ENCODE measurements at places on chromosomes 1 and 21.

- no peak for DNase-seq
Observed at GRCh38 chr1:22245726-22246125, 102.8 kb upstream of the WNT4 start.

GRCh38 chr1:64019818-64020217 is 183.6 kb upstream of the UBE2U start:
- DNase-seq, result no peak

DNA sequence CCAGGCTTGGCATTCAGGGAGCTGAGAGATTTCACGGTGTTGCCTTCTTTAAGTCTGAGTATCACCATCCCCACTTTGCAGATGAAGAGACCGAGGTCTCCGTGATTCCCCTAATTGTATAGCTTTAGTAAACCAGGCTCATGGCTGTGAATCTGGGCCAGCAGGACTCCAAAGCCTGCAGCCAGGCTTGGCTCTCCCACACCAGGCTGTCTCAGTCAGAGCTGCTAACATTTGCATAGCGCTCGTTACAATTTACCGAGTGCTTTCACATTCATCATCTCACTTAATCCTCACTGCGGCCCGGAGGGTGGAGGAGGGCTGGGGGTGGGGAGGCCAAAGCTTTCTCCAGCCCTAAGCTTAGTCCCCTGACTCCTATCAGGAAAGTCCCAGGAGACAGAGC is 11.7 kb downstream of the C1orf94 start:
- DNase-seq, result no peak

DNA sequence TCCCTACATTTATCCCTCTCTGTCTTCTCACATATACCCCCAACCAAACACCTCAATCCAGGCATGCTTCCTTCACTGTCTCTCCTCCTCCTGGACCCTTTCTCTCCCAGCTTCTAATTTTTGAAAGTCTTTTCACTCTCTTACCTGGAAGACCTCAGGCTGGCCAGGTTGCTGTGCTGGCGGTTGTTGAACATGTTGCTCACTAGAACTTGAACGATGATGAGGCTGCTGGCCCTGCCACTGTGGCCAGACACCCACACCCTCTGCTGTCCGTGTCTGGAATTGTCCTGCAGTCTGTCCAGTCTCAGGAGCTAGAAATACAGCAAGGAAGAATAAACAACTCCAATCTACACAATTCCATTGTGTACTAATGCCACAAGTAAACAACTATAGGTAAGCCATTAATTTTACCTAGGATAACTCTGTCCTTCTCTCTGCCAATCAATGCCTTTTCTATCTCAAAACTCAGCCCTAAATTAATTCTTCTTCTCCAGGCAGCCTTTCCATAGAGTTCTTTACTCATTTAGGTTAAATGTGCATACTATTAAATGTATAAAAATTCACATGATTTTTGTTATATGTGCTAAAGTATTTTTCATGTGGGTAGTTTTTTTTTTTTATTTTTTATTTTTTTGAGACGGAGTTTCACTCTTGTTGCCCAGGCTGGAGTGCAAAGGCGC is 5.1 kb upstream of the CTSK start:
- peak; percentile 16 for DNase-seq

- no peak for DNase-seq
Observed at GRCh38 chr1:52435650-52436049, 31.2 kb downstream of the PRPF38A start.

DNA sequence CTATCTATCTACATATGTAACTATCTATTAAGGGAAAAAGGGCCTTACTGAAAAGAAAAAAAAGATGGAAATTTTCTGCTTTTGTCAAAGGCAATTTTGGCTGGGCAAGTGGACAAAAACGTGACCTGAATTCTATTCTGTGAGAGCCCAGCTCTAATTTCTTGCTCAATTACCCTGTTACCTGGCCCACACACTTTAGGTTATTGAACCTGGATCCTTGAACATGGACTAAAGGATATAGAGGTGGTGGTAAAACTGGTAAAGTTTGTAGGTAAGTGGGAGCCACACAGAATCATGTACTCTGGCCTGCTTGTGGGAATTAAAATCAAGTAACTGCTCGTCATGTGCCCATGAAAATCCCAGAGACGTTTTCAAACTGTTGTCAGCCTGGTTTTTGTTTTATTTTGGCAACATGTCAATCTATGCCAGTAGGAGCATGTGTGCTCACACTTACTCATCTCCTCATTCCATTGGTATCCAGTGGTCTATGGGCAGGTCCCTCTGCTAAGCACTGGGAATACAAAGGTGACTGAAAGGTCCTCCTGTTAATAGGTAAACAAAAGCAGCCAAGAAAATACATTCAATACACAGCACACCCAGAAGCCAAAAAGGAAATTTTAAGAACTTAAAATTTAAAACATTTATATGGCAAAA is 113.7 kb upstream of the WARS2 start:
- no peak for DNase-seq

GRCh38 chr1:8871965-8872399 is 6.5 kb downstream of the ENO1 start:
- no peak for DNase-seq

- no peak for DNase-seq
Observed at GRCh38 chr1:204645251-204645650, 40.3 kb downstream of the LRRN2 start.

- no peak for DNase-seq
Observed at GRCh38 chr1:227242811-227243682, 75.2 kb downstream of the CDC42BPA start.

GRCh38 chr1:242128951-242129502 is 130.1 kb upstream of the MAP1LC3C start:
- DNase-seq, result no peak

DNA sequence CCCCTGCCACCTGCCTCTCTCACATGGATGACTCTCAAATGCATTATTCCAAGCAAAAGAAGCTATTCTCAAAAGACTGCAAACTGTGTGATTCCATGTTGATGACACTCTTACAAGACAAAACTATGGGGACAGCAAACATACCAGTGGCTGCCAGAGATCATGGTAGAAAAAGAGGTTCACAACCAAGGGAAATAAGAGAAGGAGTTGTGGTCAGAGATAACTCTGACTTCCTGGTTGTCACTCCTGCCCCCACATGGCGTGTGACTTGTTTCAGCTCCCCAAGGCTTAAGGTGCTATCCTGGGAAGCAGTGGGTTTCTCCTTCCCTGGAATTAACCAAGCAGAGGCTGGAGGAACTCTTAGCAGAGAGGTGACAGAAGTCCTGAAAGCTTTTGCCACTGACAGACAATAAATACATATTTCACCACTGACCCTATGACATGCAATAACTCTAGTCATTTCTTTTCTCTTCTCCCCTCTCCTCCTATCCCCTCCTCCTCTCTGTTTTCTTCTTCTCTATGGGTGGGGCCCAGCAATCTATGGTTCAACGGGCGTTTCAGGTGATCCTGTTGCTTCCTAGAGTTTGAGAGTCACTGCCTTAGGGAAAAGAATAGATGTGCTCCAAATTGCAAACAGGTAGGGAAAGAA is 185.1 kb downstream of the FCRL5 start:
- DNase-seq, result no peak

DNA sequence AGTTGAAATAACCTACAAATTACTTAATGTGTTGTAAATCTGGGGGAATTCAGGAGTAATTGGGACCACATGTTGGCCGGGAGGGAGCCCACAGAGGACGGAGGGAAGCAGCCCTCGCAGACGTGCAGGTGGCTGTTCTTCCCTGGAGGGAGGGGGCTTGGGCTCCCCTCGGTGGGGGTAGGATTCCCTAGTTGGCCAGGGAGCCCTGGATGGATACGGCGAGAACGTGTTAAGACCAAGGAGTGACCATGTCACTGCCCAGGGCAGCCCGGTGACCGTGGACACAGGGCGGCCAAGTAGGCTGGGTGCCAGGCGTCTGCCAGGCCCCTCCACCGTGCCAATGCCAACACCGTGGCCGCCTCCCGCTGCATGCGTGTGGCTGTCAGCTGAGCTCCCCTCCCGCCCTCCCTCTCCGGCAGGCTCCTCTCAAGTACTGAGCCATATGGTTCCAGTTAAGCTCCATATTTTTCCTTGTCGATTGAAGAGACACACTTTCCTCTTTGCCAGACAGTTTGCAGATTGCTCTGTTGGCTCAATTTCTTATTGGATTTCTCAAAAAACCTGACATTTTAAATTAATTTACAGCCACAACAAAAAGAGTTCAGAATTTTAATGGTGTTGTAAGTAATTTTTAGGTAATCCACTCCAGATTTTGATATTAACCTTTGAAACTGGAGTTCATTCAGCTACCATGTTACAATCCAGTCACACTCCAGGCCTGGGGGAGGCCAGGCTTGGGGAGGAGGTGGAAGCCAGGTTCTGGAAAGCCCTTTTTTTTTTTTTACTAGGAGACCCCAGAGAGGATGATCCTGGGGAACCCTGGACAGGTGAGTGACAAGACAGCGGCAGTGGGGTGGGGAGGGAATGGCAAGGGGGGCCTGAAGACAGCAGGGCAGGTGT is 71.2 kb downstream of the CASZ1 start:
- no peak for DNase-seq

DNA sequence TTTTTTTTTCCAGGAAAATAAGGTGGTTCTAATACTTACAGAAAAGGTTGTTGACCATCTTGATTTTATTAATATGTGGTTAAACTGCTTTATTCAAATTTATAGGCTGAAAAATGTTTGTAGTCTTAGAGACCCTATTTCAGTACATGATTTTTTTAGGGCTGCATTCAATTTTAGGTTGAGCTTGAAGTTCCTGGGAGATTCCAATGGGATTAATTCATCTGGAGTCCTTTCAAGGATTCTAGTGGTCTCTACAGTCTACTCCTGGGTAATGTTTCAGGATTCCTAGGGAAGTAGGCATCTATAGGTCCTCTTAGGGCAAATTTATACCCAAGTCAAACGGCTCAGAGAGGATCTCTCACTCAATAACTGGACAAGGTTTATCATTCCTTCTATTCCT is 126.7 kb downstream of the HMCN1 start:
- DNase-seq, result no peak

DNA sequence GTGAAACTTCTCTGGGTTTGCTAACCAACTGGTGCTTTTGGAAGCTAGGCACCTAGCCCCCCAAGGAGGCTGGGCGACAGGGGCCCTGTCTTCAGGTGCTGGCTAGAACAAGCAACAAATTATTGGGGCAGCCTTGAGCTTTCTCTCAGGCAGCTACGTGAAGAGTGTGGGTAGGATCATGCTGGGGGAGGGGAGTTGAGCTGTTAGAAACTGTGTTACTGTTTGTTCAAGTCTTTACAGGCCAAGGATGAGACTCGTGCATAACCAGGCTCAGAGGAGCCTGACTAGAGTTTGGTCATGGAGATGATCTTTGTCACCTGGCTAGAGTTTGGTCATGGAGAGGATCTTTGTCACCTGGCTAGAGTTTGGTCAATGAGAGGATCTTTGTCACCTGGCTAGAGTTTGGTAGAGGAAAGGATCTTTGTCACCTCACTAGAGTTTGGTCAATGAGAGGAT is 12.6 kb upstream of the SCCPDH start:
- no peak for DNase-seq

DNA sequence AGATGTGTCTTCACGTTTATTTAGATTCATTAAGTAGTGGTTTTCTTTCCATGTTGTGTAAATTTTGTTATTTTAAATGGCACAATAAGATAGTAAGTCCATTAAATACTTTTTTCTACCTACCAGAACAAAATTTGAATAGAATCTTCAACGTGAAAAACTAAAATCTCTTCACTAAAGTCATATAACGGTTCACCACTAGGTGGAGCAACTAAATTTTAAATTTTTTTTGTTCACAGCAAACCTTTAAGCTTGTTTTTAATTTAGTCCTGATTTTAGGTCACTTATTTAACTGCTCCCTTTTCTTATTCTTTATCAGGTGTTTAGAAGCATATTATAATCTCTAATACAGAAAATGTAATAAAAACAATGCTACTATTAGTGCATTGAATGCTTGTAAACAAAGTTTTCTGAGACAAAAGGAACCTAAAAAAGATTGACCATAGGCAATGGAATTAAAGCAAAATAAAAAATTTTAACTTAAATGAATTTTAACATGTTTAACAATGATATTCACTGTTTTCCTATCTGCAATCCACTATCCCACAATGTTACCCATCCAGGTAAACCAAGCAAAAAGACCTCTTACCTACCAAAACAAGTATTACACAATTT is 28.3 kb upstream of the PKN2 start:
- no peak for DNase-seq

GRCh38 chr1:95451054-95451453 is 217.0 kb downstream of the RWDD3 start:
- DNase-seq, result no peak

DNA sequence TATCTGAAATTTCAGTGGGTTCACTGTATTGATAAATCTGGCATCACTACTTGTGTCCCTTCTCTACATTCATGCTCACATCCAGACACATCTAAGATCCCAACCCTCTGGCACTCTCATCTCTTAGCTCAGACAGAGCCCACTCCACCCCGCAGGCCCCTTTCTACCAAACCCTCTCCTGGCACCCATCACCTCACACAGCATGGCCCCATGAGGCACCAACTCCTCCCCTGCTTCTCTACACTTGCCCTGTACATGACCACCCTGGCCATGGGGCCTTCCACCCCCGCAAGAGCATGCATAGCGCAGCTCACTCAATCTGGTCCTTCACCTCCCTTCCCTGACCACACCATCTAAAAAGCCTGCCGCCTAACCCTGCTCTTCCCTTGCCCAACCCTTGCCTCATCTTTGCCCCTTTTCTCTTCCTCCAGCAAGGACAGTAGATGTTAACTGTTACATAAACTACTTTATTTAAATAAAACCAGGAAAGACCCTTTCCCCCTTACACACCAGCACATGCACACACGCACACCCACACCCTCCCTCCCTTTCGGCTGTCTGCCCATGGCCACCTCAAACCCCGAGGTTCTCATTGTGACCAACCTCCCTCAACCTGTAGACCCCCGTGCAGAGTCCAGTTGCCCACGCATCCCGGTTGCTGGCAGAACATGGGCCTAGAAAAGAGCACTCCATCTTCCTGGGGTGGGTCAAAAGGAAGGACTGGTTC is 15.6 kb downstream of the SH3BP5L start:
- DNase-seq, result no peak

- no peak for DNase-seq
Observed at GRCh38 chr21:27793901-27794300, 827.0 kb upstream of the ADAMTS5 start.

DNA sequence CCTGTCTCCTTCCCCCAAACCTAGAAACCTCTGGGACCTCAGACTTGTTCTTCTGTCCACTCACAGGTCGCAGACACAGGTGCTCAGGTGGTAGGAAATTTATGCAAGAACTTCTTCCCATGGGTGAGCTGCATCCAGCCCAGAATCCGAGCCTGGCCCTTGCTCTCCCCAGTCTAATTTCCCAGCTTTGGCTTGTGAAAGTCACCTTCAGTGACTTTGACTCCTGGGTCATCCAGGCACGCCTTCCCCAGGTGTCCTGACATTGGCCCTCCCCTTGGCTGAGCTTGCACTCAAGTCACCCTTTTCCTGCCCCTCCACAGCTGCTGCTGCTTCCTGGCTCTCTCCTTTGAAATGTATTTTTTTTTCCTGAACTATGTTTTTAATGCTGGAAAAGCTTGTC is 6.6 kb downstream of the IPO13 start:
- DNase-seq, result no peak

- DNase-seq, result no peak
Observed at GRCh38 chr1:21118167-21118566, 58.5 kb downstream of the EIF4G3 start.

GRCh38 chr21:36891692-36892091 is 74.8 kb downstream of the HLCS start:
- no peak for DNase-seq

- no peak for DNase-seq
Observed at GRCh38 chr1:65625528-65625927, 167.2 kb upstream of the PDE4B start.
